ENCODE measurements at places on chromosomes 1 and 21.

GRCh38 chr1:162690672-162691434 lies 58.6 kb downstream of the DDR2 start:
- no peak for DNase-seq

DNA sequence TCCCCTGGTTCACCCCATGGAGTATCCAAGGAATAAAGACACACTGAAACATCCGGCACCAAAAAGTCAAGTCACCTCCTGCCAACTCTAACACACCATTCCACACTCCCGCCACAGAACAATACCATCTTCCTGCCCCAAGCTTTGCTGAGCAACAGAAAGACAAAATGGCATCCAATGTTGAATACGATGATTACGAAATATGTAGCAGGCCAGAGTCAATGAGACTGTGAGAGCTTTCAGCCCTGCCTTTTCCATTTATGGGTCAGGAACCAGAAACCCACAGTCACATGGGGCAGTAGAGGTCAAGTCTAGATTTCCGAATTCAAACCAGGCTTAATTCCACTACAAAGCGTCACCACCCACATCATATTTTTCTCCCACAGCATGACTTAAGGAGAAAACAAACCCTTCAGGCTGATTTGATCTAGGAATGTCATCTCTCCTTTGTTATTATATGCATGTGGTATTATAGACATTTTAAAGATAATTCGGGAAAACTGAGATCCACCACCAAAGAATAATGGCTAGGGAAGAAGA lies 249.8 kb downstream of the SETD4 start:
- DNase-seq, result no peak

DNA sequence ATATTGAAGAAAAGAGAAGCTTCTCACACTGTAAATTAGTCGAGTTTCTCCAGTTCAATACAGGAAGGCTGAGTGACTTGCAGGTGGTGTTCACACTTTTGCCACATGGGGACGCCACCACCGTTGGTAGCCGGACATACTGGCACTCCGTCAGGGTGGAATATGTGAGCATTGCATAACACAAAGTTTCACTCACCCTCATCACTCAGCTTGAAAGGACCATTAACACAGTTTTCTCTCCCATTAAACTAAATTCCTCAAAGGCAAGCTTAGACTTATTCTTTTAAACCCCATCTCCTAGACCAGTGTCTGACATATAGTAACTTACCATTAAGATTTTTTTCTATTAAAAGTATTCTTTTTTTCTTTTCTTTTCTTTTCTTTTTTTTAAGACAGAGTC lies 105.3 kb upstream of the SERBP1 start:
- no peak for DNase-seq

DNA sequence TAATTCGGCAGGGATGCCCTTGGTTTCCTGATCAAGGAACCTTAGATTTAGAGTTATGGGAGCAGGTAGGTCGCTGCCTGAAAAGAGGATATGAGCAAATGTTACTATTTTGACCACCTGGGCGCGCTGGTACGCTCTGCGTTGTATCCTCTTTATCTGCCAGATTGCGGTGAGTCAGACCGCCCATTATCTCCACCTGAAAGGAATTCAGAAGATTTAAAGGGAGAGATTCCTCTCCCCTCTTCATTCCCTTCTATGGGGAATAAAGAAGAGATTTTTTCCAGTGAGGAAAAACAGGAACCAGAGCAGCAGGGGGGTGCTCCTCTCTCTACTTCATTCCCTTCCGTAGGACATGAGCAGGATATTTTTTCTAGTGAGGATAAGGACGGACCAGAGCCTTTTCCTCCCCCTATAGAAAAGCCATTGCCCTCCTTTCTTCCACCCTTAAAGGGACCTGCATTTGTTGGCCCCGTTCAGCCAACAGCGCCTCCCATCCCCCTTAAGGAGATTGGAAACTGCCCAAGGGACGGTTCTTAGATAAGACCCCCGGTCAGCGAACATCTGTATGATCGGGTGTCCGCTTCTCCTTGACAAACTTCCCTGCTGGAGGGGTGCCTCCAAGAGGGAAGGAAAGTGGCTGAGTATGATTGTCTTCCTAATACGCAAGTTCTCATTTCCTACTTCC lies 34.1 kb downstream of the CLCA1 start:
- no peak for DNase-seq

GRCh38 chr1:78095593-78095992 lies 49.8 kb downstream of the GIPC2 start:
- no peak for DNase-seq

DNA sequence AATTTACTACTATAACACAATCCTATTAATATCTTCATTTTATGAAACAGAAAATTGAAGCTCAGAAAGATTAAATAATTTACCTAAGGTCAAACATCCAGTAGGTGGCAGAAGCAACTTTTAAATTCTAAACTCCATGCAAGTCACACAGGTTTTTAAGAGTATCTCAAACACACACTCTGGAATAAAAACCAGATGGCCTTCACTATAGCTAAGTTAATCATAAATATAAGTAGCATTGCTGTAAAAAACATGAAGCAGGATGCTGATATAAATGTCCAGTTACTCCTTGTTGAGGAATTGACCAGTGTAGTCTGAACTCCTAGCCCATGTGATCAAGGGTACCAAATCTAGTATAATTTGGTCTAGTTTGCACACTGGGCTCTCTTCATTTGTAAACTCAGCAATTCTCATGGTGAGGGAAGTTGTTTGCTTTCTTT lies 9.4 kb upstream of the FMO3 start:
- peak; percentile 40 for DNase-seq

GRCh38 chr1:156964441-156964840 lies 44.0 kb downstream of the LRRC71 start:
- no peak for DNase-seq

DNA sequence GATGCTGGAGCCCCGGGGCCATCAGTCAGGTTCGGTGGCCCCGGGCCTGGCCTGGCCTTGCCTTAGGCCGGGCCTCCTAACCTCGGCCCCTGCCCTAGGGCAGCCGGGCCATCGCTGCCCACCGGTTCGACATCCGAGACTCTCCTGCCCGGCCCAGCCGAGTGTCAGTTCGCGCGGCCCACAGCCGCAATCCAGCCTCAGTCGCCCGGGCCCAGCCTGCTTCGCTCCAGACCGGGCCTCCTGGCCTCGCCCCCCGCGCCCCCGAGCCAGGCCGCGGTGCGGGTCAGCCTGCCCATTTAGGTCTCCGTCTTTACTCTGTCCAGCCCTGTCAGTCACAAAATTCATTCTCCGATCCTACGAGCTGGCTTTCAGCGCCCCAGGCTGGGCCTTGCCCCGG lies 777 bp downstream of the LRRC41 start:
- DNase-seq, result peak; percentile 68

- no peak for DNase-seq
These were observed 11.2 kb downstream of the CD84 start for GRCh38 chr1:160567858-160568682.

GRCh38 chr1:91781371-91781825 lies 104.6 kb downstream of the TGFBR3 start:
- DNase-seq, result peak; percentile 85

- DNase-seq, result peak; percentile 18
These were observed 5.7 kb upstream of the PLPP3 start for GRCh38 chr1:56584910-56585528.

- no peak for DNase-seq
These were observed 16.5 kb downstream of the PRRX1 start for GRCh38 chr1:170680428-170680827.

GRCh38 chr1:192610112-192610889 lies 25.6 kb upstream of the RGS13 start:
- DNase-seq, result no peak

DNA sequence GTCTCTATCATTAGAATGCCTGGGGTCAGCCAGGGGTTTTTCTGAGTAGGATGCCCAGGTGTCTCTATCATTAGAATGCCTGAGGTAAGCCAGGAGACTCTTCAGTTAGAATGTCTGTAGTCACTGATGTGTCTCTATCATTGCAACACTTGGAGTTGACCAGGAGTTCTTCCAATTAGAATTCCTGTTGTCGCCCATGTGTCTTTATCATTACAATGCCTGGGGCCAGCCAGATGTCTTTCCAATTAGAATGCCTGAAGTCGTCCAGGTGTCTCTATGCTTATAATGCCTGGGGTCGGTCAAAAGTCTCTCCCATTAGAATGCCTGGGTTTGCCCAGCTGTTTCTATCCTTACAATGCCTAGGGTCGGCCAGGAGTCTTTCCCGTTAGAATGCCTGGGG lies 55.8 kb downstream of the RNF187 start:
- DNase-seq, result no peak

GRCh38 chr1:76511558-76512179 lies 355.6 kb upstream of the ST6GALNAC5 start:
- DNase-seq, result no peak

DNA sequence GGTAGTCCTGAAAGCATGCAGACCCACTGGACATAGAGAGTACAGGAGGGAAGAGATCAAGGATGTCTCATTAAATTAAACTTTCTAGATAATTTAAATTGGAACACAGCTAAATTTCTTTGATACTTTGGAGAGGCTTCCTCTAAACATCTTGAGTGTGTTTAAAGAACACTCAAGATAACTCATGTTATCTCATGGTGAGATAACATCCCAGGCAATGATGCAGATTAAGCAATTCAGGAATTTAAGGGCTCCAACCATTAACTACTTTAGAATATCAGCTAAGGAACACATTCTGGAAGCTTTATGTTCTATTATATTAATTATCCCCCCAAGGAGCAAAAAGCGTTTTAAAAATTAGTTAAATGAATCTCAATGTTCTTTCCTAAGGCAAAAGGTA lies 289.2 kb upstream of the RUNX1 start:
- DNase-seq, result no peak

DNA sequence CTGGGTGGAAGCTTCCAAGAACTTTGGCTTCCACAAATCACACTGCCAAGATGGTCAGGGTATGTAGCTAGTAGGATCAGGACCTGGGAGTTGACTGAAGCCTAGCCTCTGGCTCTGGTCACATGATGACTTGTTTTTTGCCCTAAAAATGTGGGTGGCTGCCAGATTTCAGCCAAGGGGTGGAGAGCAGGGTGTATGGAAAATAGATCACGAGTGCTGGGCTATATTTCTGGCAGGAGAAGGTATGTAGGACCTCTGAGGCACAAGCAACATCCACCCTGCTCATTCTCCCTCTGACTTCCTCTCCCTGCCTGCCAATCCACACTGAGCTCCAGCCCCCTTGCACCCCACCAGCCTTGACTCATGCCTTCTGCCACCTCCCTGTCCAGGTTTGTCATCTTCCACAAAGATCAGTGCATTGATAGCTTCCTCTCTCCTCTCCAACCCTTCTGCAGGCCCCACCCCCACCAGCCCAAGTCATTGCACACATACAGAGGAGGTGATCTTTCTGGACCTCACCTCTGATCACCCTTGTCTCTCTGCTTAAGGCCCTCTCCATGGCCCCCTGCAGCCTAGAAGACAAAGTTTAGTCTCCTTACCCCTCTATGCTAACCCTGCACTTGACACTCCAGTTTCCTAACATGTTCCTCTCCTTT lies 8.3 kb upstream of the CYP4B1 start:
- no peak for DNase-seq

GRCh38 chr1:43056981-43057391 lies 98.3 kb upstream of the SLC2A1 start:
- DNase-seq, result no peak

Data from NCI-H526 treated with DMSO at 0.1 percent for 48 hours (cell line).